ENCODE measurements at places on chromosomes 13 and 19.

DNA sequence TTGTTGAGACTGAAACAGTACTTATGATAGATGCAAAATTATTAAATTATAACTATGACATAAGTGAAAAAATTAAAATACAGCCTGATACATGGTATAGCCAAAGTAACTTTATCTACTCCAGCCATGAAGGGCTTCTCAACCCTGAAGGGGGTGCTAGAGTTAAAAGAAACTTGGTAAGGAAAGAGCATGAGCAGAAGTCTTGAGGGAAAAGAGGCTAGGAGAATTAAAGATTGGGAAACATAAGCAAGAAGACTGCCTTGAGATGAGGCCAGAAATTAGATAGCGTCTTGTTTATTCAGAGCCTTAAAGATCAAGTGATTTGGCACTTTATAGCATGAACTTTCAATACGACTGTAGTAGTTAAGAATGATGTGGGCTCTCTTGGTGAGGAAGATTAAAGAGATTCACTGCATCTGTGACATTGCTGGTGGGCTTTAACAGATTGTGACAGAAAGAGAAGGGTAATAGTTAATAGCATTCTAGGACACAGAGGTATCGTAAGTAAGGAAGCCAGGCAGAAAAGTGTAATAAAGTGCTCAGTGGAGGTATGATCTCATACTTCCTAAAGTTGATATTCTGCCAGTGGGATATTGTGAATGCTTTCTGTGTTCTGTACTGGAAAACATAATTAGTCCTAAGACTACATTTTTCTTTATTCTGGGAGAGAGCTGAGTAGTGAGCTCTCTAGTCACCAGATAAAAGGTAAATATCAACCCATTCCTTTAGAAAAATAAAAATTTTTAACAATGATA lies 385.4 kb upstream of the PRR20A start:
- no peak for DNase-seq

GRCh38 chr19:12314553-12314952 lies 18.9 kb downstream of the ZNF563 start:
- DNase-seq, result no peak

- no peak for DNase-seq
Measured at GRCh38 chr19:29389495-29389894, 136.3 kb upstream of the VSTM2B start.

- DNase-seq, result no peak
Measured at GRCh38 chr19:37907735-37908455, 887 bp downstream of the SIPA1L3 start.

DNA sequence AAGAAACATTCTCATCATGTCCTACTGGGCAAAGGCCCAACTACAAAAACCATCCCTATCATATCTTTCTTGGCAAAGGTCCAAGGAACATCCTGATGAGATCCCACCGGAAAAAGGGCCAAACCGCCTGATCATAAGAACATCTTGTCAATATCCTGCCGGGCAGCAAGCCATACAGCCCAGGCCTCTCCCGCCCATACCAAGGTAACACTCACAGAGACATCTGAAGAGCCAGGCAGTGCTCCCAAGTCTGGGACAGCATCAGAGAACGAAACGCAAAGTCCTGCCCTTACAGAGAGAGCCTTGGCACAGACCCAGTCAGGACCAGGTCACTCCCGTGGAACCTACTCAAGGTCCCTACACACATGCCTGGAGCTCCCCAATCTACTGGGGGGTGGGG lies 18.5 kb upstream of the ZNF331 start:
- no peak for DNase-seq

DNA sequence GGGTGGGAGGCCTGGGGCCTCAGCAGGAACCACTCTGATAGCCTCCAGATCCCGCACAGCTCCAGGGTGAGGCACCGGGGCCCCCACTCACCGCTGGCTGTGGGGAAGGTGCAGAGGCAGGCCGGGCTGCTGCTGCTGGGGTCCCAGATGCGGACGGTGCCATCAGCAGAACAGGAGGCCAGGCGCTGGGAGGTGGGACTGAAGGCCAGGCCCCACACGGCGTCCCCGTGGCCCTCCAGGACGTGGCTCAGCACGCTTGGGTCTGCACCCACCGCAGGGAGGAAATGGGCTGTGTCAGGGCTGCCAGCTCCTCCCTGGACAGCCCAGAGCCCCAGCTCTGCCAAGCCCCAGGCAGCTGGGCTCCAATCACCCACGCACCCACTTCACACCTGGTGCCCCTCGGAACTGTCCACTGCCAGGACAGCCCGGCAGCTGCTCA lies 6.1 kb upstream of the PRKD2 start:
- no peak for DNase-seq

DNA sequence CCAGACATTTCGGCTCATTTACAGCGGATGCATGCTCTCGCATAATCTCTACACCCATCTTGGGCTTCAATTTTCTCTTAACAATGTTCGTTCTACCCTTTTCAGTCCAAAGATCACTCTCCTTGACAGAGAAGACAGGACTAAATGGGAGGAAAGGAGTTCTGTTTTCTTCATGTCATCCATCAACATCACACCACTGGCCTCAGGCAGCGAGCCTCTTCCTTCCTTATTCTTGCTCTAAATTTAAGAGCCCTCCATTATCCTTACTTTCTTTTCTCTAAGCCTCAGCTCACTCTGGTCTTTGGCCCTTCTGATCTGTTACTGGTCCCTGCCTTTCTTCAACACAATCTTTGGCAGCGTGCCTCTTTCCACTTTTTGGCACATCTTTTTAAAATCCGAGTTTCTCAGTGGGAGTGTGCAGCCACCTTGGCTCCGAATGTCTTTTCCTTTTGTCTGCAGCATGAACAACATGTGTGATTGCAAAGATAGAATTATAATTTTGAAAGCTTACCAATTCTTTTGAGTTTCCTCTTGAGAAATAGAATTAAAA lies 98.7 kb downstream of the FAM216B start:
- no peak for DNase-seq

GRCh38 chr19:29084266-29084665 lies 128.7 kb downstream of the UQCRFS1 start:
- no peak for DNase-seq
